ENCODE measurements at places on chromosomes 11 and 22.
A peak's percentile ranks its signal among the peaks of the same experiment; 100 is the strongest.

DNA sequence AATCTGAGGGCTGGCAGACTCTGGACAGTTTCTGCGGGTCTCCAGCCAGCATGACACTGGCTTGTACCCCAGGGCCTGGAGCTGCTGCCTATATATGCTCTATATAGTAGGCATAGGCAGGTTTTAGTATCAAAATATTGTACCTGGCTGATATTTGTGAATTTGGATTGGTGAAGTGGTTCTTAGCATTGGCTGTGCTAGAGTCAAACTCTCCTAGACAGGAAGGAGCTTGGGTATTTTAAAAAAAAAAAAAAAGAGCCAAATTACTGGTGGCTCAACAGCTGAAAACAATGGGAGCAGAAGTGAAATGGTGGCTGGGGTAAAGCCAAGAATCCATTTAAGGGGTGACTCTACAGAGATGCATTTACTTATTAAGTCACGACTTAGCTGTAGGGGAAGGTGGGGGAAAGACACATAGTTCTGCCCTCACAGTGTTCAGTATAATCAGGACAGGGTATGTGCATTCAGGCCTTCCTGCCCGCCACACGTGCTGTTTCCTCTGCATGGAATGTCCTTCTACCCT, 11.0 kb upstream of the MTFP1 start:
- no peak for DNase-seq

DNA sequence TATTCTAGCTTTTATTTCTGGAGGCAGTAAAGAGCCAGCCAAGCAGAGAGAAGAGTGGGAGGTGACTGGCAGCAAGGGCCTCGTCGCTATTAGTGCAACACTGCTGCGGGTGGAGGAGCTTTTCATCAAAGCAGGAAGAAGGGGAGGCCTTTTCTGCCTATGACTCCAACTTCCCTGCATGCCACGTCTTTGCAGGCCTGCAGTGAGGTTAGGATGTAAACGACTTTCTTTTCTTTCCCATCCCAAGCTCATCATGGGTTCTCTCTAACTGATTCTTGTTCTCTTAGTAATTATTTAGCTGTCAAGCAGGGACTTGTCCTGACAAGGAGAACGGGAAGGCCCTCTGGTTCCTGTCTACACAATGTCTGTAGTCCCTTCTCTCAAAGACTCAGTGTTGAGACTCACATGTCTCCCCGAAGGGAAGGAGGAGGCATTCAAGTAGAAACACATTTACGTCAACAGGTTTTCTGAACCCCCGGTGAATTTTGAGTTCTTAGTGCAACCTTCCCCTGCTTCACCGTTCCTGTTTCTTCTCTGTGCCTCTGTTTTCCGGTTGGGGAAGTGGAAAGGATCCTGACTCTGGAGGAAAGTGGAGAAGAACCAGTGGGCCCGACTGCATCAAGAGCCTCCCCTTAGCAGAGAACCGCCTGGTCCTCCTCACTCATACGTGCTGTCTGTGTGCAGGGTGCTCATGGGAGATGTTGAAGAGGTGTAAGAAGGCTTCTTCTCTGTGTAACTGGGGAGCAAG, 56.9 kb downstream of the PACS1 start:
- peak; percentile 44 for DNase-seq

- DNase-seq, result no peak
Measured at GRCh38 chr11:79507706-79508105, 66.9 kb upstream of the TENM4 start.

GRCh38 chr22:37741312-37741795, 44.5 kb downstream of the TRIOBP start:
- DNase-seq, result no peak

DNA sequence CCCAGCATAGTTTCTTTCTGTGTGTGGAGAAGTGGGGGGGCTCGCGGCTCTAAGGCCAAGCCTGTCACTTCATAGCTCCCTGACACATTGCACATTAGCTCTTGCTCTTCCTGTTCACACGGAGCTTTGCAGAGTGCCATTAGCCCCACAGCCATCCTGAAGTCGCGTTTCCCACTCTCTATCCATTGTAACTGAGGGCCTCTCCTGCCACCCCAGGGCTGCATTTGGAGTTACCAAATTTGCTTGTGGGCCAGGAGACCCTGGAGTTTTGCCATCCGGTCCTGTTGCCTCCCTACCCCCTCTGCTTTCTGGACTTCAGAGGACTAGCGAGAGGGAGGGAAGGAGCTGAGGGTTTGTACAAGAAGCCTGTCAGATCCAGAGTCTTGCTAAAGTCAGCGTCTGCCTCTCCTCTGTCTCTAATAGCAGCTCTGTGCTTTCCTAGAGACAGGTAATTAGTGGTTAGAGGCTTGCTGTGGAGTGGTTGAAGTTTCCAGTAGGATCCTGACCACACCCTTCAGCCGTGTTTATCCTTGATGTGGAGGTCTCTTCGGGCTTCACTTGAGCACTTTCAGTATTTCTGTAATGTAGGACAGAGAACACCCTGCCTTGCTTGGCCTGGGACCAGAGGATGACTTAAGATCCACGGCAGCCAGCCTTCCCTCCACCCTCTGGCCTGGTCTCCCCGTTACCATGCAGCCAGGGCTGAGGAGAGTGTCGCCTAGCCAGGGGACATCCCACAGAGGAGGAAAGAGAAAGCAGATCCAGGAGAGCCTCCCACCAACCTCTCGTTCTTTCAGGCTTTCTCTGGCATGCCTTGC, 14.1 kb downstream of the DCPS start:
- no peak for DNase-seq

- DNase-seq, result no peak
Measured at GRCh38 chr11:111912535-111912934, at the start of gene HSPB2. TSS of gene HSPB2 (plus strand) at chr11:111912734. CDS start at chr11:111912830, 96 bp downstream.

DNA sequence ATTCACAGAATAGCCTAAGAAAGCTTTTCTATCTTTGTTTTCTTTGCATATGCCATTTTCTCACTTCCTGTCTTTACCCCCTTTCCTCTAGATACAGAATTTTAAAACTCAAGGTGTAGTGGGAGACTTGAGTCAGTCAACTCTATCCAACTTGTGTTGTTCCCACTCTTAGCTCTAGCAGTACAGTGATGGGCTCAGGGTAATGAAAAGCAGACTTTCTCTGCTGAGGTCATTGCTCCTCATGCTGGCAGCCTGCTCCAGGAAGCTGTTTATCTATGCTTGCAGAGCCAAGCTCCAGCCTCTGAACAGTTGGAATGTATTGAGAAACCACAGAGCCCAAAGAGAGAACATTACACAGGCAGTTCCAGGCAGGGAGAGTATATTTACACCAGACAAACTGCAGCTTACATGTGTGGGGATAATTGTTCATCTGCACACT, 68.1 kb downstream of the CSTPP1 start:
- DNase-seq, result no peak

DNA sequence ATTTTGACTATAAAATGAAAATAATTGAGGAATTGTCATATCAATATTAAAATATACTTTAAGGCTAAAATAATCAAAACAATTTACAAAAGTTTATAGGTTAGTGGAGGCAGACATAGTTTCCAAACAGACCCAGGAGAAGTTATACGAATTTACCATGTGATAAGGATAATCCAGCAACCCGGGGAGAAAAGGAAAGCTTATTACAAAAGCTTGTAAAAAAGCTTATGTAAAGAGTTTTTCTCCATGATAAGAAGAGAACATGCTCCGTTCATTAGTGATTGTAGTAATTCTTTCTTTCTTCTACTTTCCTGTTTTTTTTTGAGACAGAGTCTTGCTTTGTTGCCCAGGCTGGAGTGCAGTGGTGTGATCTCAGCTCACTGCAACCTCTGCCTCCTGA, 79.0 kb downstream of the ATXN10 start:
- no peak for DNase-seq

- no peak for DNase-seq
Measured at GRCh38 chr11:130431331-130431773, 2.9 kb upstream of the ADAMTS8 start.

DNA sequence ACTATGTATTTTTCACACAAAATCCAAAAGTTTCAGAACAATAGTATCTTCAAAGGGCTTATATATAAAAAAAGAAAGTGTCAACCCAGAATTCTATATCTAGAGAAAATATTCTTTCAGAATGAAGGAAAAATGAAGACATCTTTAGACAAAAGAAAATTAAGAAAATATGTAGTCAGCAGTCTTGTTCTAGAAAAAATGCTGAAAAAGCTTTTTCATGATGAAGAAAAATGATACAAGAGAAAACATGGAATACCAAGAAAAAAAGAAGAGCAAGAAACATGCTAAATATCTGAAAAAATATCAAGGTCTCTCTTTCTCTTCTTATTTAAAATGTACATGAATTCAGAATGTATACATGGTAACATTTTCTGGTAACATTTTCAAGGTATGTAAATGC, 816.8 kb upstream of the FAT3 start:
- no peak for DNase-seq

DNA sequence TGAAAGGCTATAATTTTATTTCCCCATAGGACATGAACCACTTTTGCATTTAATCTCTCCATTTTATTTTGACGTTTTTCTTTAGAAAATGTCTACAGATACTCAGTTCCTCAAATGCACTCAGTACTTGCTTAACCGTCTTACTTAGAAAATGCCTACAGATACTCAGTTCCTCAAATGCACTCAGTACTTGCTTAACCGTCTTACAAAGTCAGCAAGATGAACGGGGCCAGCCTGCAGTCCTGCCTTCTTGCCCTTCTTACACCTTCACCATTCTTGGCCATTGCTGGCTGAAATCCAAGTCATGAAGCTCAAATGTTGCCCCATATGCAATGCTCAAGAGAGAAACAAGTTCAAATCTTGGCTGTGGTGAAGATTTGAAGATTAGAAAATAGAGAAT, 34.1 kb downstream of the CSNK2A3 start:
- DNase-seq, result no peak

DNA sequence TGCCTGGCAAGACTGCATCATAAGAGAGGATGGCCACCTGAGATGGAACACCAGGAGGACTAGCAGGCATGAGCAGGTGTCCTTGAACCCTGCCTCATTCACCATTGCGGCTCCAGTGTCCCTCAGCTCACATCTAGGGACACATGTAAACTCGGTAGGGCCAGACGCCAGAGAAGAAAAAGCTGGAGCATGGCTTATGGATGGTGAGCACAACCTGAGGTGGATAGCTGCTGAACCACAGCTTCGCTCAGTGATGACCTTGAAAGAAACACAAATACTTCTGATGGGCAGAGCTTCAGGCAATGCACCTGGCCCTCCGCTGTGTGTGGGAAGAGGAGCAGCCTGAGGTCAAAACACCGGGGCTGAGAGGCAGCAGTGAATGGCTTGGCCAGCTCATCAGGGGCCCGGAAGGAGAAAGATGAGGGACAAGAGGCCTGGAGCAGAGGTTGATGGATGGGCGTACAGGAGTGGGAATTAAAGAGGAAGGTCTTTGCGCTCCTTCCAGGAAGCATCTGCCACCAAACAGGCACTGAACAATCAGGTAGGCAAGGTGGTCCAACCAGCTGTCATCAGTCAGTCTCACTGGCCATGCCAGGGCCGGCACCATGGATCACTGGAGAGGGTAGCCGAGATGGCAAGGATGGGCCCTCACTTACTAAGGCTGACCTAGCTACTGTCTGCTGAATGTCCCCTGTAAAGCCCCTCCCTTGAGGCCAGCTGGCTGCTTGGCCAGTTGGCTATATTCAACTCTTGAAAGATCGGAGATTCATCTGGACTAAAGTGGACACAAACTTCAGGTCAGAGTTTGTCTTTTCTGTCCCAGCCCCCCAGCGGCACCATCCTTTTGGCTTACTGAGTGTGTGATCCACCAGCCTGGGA, 89.7 kb downstream of the MYEOV start:
- no peak for DNase-seq

GRCh38 chr22:26448334-26448733, 19.3 kb downstream of the ASPHD2 start:
- no peak for DNase-seq

DNA sequence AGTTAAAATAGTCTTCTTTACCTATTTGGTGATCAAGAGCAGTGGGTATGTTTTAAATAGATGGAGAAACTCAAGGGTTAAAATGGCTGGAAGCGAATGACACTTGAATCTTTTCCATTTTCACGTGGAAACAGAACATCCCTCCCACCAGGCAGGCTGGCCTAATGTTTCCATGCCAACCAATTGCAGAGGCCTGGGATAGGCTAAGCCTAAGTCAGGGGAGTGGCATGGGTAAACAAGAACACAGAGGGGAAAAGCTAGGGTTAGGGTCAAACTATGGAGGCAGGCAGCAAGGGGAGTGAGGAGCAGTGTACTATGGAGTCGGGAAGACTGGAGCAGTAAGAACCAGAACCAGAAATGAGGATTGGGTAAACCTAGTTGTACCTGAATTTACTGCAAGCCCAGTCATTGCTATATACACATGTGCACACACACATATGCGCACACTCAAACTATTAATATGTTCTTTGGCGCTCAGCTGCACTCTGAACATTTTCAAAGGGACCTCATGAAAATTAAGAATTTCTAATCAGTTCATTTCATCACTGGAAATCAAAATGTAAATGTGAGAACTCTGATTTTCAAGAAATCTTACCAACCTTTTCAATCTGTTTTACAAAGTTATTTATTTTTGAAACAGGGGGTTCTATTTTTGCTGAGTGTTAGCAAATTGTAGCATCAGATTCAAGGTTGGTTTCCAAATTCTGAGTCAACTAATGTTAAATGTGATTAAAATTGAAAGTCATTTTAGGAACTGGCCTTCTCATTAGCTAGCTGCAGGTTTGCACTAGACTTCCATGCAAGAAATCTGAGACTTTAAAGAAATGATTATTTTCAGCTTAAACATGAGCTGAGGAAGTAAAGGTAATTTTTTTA, 327.0 kb upstream of the CCDC90B start:
- DNase-seq, result no peak

GRCh38 chr22:25137577-25138525, 61.8 kb upstream of the CRYBB3 start:
- DNase-seq, result no peak

GRCh38 chr11:119635776-119636175, 93.2 kb downstream of the NECTIN1 start:
- no peak for DNase-seq

GRCh38 chr22:50071432-50072166, 13.5 kb upstream of the TTLL8 start:
- DNase-seq, result no peak

- DNase-seq, result no peak
Measured at GRCh38 chr11:65426839-65427690, 4.5 kb downstream of the NEAT1 start.

- no peak for DNase-seq
Measured at GRCh38 chr22:40399621-40400020, 29.2 kb downstream of the SGSM3 start.

- no peak for DNase-seq
Measured at GRCh38 chr11:1564535-1565172, 7.4 kb downstream of the DUSP8 start.

- DNase-seq, result no peak
Measured at GRCh38 chr11:85647078-85647477, 689 bp upstream of the TMEM126A start.

Measured in activated naive CD4-positive, alpha-beta T cell (primary cell).